Fibroblast of lung (primary cell): ENCODE measurements at places on chromosomes 7 and 10.
A peak's percentile ranks its signal among the peaks of the same experiment; 100 is the strongest.

DNA sequence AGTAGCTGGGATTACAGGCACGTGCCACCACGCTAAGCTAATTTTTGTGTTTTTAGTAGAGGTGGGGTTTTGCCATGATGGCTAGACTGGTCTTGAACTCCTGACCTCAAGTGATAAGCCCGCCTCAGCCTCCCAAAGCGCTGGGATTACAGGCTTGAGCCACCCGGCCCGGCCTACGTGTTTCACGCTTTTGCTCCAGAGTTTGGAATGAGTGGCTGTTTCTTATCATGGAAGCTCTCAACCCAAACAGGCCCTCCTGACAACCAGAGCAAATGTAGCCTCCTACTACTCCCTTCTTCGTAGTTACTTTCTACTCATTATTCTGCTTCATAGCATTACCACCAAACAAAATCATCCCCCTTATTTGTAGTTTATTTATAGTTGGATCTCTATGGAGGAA lies 26.8 kb upstream of the CASD1 start:
- DNase-seq, result no peak

GRCh38 chr7:70607759-70608158 lies 524.2 kb upstream of the GALNT17 start:
- no peak for DNase-seq

- DNase-seq, result no peak
Measured at GRCh38 chr10:33652870-33653269, 318.4 kb upstream of the NRP1 start.

DNA sequence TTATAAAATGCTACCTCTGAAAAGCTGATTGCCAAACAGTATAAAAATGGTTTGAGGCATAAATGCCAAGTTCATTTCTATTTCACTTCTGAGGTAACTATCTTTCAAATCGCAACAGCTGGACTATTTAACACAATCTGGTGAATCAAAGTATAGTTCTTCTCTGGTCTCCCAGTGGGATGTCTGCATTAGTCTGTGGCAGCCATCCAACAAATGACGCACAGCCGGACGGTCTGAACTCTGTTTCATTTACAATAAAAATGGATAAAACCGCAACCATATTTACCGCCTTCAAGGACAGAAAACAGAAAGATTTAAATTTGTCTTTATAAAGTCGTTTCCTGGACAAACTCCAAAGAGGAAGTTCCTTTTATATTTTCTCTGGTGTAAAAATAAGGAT lies 41.9 kb downstream of the ENO4 start:
- DNase-seq, result peak; percentile 87

DNA sequence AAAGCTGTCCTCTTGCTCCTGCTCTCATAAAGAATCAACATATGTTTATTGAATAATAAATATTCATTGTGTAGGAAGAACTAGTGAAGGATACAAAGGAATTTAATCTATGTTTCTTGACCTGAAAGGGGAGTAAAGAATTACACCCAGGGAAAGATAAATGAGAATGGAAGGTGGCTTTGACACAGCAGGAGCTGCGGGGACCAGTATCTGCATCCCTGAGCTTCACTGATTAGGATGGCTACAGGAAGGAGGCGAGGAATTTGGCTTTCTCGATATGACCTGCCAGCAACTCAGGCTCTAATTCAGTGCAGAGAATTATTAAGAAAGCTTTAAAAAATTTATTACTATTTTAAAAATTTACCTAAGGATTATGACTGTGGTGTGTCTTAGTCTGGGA lies 194.6 kb downstream of the SEC23IP start:
- DNase-seq, result no peak

DNA sequence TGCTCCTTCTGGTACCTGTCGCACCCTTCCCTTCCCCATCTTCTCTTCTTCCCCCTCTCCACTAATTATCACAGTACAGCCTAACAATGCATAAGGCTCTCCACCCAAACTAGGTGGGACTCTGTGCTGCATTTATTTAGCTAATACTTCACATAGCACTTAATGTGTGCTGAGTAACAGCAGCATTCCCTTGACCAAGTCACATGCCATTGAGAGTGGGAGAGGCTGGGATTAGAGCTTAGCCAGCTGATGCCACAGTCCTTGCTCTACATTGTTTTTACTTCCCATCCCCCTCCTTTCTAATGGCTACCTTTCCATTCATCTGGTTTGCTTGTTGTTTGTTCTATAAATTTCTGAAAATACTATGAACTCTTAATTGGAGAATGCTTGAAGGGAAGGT lies 426.9 kb downstream of the LRMDA start:
- DNase-seq, result no peak

DNA sequence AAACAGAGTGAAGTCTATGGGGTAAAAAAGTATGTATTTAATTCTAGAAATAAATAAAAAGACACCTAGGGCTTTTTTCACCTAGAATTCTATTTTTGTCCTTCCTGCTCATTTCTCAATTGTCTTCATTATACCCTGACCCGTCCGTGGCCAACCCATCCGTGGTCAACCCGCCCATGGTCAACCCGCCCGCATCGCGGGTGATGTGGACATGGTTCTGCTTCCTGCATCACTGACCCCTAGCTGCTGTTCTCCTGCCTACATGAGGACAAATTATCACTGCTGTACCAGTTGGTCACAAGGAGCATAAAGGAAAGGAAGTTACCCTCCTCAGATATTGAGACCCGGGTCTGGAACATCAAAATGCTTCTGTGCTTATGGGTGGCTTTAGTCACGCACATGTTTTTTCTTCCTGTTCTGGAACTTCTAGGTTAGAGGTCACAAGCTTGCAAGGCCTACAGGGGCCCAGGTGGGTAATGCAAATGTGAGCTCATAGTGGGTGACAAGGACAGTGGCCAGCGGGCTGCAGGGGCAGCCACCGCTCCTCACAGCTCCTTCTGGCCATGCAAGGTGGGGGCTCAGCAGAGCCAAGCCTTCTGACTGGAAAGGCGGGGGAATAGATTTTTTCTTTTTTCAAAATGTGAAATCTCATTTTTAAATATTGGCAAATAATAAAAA lies 15.5 kb downstream of the CAMK2G start:
- no peak for DNase-seq

GRCh38 chr10:127600479-127600878 lies 51.4 kb downstream of the NPS start:
- no peak for DNase-seq

GRCh38 chr10:116688241-116688711 lies 54.1 kb downstream of the HSPA12A start:
- DNase-seq, result peak; percentile 63

- no peak for DNase-seq
Measured at GRCh38 chr10:133021963-133022775, 65.6 kb upstream of the ADGRA1 start.

GRCh38 chr10:112352044-112352443 lies 21.9 kb upstream of the ACSL5 start:
- DNase-seq, result no peak

- DNase-seq, result no peak
Measured at GRCh38 chr7:6340241-6340640, 67.8 kb upstream of the CYTH3 start.

- no peak for DNase-seq
Measured at GRCh38 chr10:110860576-110861241, 11.0 kb upstream of the PDCD4 start.

- peak; percentile 33 for DNase-seq
Measured at GRCh38 chr10:111598433-111599059, 521.7 kb downstream of the ADRA2A start.

DNA sequence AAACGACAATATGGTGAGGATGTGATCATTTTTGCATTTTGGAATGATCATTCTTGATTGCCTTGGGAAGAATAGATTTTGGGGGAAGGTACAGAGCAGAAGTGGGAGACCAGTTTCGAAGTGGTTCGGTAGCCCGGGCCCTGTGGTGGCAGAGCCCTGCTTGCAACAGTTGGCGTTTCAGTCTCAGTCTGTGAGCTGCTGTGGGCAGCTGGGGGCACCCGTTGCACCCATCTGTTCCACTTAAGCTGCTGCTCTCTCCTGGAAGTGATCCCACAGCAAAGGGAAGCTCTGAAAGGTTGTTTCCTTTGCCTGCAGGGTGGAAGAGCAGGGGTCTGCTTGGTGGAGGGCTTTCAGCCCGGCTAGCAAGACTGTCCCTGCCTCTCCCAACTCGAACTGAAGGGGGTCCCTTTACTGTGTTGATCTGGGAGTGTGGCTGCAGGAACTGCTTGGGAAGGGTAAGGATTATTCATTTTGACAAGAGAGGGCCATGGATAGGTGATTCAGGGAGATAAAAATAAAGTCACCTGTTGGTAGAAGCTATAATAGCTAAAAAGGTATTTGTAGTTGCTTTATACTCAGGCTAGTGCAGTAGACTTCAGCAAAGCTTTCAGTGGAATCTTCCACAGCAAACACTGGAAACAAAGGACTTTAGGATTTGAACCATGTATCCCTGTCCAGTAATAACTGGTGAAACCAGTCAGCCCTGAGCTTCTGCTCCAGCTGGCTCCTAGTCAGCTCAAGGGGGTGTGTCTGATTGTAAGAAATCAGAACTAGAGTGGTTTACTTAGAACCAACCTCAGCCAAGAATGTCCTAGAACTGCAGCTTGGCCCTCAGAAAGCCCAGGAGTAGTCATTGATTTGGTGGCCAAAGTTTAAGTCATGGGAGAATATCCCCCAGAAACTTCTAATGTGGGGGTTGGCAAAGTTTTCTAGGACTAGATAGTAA lies 53.1 kb upstream of the PDCD4 start:
- no peak for DNase-seq

DNA sequence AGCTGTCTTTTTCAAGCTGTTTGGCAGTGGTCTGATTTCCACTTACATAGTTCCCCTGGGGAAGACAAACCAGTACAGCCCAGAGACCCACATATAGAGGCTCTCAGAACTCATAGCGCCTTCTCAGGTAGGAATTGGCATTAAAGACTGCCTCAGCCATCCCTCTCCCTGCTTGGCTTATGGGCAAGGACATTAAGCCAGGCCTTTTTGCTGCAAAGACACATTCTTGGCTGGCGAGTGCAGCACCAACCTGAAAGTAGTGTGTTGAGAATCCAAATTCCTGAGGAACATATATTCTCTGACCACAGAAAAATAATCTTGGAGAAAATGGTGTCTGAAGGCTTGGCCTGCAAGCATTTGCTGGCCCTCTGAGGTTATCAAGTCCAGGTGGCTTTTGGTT lies 39.2 kb upstream of the HPS1 start:
- DNase-seq, result peak; percentile 11

DNA sequence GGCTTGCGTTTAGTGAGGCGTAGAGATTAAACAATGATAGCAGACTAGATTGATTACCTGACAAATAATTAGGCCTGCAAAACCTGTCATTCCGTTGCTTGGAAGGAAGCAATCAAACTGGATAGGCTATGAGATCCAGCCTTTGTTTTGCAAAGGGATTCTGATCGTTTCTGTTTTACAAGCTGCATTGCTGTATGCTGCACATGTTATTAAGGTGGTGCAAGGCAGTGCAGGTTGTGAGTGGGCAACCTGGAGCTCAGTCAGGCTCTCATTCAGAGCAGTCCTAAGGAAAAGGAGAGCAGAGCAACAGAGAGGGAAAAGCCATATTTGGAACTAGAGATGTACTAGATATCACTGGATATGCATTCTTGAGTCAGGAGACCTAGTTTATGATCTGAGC lies 6.9 kb upstream of the NOBOX start:
- no peak for DNase-seq
